Naive B cell (primary cell): ENCODE measurements at places on chromosomes 6 and 20.

- DNase-seq, result no peak
Measured at GRCh38 chr6:5405976-5406375, 144.7 kb downstream of the FARS2 start.

DNA sequence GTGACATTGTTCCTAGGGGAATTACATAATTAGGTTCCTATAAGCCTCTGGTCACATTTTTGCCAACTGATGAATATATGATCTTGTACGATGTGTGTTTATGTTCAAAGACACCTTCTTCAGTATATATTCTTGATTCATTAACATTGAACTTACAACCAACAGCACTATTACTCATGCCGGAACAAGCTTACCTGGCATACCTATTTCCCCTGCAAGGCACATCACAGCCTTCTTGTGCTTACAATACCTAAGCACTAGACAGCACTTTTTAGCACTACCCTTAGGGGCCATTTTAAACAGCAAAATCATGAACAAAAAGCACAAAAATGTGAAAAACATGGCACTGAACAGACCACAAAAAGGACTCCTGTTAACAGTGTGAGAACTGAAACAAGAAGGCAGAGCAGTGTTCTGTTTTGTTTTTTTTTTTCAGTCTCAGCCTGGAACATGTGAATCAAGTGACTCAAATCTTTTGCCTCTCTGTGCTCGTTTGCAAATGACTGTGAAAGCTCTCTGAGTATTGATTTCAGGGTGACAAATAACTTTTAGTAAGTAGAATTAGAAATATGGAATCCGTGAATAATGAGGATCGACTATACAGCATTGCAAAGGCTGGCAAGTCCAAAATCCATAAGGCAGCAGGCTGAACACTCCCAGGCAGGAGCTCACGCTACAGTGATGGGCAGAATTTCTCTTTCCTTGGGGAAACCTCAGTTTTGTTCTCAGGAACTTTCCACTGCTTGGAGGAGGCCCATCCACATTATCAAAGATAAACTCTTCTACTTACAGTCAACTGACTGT, 102.3 kb upstream of the TSHZ2 start:
- no peak for DNase-seq

DNA sequence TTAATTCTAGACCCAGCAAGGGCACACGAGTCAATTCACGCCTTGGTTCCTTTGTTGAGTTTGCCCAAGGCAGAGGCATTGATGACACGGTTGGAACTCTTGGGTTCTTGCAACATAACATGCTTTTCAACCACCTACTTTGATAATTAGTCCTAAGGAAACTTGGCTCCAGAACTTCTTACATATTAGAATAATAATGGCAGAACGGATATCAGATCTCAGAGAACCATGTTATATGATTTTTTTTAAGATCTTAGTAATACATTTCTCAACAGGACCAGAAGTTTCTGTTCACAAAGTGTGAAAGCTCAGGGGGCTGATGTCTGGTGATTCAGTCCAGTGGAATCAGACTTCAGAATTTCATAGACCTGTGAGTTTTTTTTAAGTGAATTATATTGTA, 19.2 kb downstream of the SPTLC3 start:
- DNase-seq, result no peak

- no peak for DNase-seq
Measured at GRCh38 chr6:150026976-150027805, 1.9 kb upstream of the RAET1L start.

GRCh38 chr6:44779130-44779826, 391.8 kb downstream of the CDC5L start:
- DNase-seq, result no peak

DNA sequence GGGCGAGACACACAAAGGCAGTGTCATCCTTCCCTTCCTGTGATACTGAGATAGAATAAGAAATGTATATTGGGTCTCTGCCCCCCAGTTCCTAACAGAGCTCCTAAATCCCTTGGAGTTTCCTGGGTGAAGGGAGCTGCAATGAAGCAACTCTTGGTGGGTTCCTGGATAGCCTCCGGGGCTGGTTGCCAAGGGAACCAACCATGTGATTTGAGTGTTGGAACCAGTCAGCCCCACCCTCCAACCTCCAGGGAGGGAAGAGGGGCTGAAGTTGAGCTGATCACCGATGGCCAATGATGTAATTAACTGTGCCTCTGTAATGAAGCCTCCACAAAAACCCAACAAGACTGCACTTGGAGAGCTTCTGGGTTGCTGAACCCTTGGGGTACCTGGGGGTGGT, 116.6 kb downstream of the SLC22A3 start:
- no peak for DNase-seq

DNA sequence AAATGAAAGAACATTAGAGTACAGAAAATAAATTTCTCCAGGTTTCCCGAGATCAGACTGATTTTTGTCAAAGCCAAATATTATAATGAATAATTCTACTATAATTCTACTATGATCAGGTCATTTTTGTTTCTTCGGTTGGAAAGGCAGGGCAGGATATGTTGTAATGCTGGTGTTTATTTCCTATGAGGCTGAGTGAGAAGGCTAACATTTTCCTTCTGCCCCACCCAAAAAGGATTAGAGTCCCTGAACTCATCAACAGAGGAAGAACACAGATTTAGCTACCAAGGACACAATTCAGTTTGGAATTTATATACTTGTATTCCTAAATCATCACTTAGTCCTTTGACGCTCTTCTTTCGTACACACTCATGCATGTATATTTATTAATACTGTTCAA, 318.9 kb downstream of the SYNE1 start:
- no peak for DNase-seq

DNA sequence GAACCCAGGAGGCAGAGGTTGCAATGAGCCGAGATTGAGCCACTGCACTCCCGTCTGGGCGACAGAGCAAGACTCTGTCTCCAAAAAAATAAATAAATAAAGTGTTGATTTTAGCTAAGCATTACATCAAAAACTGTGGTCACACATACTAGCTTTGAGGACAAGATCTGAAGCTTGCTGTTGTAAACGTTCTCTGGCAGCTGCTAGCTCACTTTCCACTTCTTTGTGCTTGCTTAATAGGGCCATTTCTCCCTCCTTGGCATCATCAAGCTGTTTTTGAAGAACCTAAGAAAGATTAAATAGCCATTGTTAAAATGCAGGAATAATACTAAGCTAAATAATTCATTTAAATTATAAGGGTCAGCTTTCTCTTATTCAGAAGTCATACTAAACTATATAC, 55.7 kb downstream of the FAM184A start:
- DNase-seq, result no peak

DNA sequence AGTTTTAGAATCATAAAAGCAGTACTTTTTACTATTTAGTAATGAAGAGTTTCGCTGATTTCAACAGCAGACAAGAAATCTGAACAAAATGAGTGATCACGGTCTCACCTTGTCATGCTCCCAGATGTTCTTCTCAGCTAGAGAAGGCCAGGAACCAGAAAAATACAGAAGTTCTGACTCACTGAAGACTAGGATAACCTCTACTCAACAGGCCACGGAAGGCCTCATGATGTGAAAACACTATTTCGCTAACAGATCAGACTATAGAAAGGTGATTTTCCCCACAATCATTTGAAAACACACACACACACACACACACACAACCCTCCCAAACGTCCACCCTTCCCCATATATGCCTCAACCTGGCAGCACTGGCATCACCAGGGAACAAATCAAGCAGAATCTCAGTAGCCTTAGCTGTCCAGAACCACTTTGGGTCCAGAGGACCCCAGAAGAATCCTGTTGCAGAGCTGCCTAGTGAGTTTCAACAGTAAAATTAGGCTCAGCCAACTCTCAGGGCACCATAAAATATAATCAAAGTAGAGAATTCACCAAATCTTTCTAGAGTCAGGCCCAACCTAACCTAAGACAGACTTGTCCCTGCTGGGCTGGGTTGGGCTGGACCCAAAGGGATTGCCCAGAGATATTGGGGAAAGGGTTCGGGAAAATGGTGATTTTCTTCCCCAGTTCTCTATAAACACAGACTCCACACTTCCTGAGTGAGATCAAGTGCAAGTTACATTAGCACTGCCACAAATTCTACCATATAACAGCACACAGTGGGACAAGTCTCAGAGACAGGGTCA, 7.9 kb downstream of the EXOC2 start:
- no peak for DNase-seq

DNA sequence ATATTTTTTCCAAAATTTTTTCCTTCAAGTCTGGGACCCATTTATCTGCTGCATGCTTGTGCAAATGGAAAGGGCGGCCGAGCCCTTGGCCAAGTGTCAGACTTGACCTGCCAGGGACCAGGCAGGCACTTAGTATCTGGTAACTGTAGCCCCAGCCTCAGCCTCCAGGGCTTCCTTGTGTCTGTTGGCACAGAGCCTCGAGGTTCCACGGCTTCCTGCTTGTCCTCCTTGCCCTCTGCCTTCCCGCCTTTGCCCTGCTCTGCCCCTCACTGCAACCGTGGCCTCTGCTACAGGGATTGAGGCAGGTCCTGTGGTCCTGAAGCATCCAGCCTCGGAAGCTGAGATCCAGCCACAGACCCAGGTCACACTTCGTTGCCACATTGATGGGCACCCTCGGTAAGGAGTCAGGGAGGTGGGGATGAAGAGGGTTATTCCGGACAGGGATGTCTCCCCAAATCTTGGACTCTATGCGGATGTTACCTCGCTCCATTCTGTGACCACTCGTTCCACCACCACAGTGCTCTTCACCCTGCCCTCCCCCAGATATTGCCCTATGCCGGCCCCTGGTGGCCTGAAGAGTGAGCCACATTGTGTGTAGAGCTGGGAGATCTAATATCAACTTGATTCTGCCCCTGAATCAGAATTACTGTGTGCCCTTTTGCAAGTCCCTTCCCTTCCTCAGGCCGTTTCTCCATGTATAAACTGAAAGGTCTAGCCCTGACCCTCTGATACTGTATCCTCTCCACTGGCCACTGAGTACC, 41.5 kb upstream of the SRF start:
- no peak for DNase-seq

- DNase-seq, result no peak
Measured at GRCh38 chr6:21998582-21998981, 298.3 kb downstream of the PRL start.

DNA sequence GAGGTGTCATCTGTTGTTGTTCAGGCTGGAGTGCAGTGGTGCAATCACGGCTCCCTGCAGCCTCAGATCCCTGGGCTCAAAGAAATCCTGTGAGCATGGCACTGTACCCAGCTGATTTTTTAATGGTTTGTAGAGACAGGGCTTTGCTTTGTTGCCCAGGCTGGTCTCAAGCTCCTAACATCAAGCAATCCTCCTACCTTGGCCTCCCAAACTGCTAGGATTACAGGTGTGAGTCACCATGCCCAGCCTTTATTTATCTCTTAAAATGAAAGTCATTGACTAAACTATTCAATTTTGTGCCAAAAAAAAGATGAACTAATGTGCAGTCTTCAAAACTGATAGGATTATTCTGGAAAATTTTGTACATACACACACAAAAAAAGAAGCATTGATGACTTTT, 38.8 kb upstream of the UNC93A start:
- DNase-seq, result no peak

DNA sequence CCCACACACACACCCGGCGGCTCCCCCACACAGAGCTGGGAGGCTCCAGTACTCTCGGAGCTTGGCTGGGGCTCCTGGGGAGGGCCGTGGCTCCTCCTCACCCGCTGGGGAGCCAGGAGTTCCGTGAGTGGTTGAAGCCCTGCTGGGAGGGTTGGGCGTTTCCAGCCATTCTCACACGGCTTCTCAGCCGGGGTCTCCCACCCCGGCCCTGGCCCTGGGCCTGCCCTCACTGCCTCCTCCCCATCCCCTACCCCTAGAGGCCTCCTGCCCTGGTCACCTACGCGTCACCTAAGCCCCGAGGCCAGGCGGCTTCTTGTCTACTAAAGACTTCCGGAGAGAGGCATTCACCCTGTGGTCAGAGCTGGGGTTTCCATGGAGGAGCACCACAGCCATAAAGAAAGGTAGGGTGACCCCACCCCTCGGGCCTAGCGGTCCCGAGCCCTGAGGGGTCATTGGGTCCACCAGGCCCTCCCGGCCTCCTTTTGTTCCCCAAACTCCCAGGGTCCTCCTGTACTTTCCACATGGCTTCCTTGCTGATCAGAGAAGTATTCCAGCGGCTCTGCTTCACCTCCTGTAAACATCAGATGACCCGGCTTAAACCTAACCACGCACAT, 99.3 kb downstream of the TTLL2 start:
- DNase-seq, result no peak

DNA sequence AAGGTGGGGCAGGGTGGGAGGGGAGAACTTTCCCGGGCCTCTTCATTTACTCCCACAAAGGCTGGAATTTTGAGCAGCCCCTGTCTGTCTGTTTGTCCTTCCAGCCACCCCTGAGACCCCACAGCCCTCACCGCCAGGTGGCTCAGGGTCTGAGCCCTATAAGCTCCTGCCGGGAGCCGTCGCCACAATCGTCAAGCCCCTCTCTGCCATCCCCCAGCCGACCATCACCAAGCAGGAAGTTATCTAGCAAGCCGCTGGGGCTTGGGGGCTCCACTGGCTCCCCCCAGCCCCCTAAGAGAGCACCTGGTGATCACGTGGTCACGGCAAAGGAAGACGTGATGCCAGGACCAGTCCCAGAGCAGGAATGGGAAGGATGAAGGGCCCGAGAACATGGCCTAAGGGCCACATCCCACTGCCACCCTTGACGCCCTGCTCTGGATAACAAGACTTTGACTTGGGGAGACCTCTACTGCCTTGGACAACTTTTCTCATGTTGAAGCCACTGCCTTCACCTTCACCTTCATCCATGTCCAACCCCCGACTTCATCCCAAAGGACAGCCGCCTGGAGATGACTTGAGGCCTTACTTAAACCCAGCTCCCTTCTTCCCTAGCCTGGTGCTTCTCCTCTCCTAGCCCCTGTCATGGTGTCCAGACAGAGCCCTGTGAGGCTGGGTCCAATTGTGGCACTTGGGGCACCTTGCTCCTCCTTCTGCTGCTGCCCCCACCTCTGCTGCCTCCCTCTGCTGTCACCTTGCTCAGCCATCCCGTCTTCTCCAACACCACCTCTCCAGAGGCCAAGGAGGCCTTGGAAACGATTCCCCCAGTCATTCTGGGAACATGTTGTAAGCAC, 46.0 kb upstream of the TTPAL start:
- no peak for DNase-seq

- no peak for DNase-seq
Measured at GRCh38 chr6:136326038-136326553, 36.5 kb upstream of the BCLAF1 start.

DNA sequence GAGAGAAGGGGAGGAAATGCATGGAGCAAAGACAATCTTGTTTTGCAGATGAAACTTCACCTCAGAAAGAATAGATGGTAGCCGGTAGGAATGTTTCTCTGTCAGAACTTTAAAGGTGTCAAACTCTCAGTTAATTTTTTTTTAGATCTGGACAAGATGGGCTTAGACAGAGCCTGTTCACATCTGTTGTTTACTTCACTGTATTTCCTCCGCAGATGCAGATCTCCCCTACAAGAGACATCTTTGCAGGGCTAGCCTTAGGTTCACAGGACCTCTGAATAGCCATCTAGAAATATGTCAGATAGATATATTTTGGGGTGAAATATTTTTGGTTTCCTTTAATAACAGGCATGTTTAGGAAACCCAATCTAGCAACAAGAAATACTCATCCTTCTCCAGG, 12.1 kb upstream of the ZBP1 start:
- no peak for DNase-seq

- DNase-seq, result no peak
Measured at GRCh38 chr6:71238351-71238750, 50.3 kb upstream of the OGFRL1 start.

- DNase-seq, result no peak
Measured at GRCh38 chr6:146943664-146944063, 260.6 kb upstream of the STXBP5 start.

GRCh38 chr6:150641398-150642139, 41.9 kb downstream of the PLEKHG1 start:
- DNase-seq, result peak; percentile 73

- no peak for DNase-seq
Measured at GRCh38 chr6:132959639-132960326, 145.4 kb downstream of the RPS12 start.
